Stimulated activated CD8-positive, alpha-beta memory T cell treated with anti-CD3 and anti-CD28 coated beads, Interleukin-4, amount 100 ng/mL, for 48 hours (primary cell): ENCODE measurements at places on chromosomes 6 and 20.

GRCh38 chr6:151413372-151414145 is 22.2 kb upstream of the ZBTB2 start:
- DNase-seq = peak; percentile 36

- no peak for DNase-seq
Measured at GRCh38 chr20:24382743-24383142, 86.7 kb upstream of the SYNDIG1 start.

- no peak for DNase-seq
Measured at GRCh38 chr20:39342463-39342862, 380.3 kb downstream of the DHX35 start.

DNA sequence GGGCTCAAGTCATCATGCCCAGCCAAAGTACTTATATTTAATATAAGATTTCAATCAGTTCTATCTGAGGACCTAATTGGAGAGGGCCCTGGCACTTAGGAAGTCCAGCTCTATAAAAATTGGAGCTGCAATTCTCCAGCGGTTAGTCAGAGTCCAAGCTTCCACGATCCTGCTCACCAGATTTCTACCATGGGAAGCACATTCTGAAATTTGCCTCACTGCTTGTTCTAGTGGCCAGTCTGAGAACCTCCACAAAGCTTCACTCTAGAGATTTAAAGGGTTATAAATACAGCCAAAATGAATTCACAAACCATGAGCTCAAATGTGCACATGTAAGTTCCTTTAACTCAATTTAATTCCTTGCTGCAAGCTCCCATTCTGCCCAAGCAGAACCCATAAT is 33.5 kb downstream of the PNLDC1 start:
- no peak for DNase-seq

- DNase-seq = no peak
Measured at GRCh38 chr6:29968905-29969304, 26.6 kb downstream of the HLA-A start.

GRCh38 chr20:57948180-57948955 is 238.6 kb upstream of the PMEPA1 start:
- no peak for DNase-seq

GRCh38 chr6:131949909-131950766 is 1.0 kb downstream of the CCN2 start:
- DNase-seq = peak; percentile 34

DNA sequence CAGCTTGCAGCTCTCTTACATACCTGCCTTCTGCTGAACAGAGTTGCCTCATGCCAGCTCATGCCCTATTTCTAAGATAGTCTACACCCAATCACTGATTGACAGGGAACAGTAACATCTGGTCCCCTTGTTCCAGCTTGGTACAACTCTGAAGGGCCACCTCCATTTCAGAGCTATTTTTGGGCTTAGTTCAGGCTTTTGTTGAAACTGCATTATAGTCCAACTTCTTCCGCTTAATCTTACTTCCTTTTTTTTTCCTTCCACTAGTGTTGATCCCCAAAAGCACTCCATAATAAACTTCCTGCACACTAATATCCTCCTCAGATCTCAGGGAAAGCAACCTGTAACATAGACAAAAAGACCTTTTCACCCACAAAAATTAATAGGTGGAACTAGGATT is 65.7 kb upstream of the TNFRSF21 start:
- DNase-seq = no peak

DNA sequence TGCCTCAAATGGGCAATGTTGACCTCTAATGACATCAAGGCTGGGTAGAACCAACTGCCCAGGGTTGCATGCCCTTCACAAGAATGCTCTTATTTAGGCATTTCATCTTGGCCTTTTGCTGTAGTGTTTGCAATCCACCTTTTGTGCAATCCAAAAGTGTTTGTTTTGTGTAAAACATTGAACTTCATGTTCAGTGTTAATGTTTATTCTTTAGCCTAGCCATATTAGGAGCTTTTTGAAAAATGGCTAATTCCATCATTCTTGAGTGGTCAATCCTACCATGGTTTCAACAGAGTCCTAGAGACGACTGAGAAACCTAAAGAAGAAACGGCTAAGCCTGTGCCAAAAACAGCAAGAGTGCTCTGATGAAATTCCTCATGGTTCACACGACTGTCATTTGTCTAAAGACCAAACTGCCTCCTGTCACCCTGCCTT is 279.6 kb upstream of the PRDM1 start:
- DNase-seq = no peak

DNA sequence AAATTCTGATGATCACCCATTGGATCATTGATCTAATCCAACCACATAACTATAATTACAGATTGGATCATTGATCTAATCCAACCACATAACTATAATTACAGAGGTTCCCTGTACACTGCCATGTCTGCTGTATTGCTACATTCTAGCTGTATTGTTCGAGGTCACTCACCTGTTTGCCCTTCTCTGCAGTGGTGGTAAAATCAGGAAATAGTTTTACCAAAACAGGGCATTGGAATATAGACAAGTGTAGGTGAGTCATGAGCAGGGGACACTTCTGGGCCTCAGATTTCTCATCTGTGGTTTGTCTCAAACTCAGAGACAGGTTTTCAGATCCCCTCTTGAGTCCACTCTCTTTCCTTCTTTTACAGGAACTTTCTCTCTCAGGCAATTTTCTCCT is 9.0 kb upstream of the AFDN start:
- no peak for DNase-seq

- DNase-seq = no peak
Measured at GRCh38 chr6:24831771-24832716, 33.3 kb upstream of the ARMH2 start.

DNA sequence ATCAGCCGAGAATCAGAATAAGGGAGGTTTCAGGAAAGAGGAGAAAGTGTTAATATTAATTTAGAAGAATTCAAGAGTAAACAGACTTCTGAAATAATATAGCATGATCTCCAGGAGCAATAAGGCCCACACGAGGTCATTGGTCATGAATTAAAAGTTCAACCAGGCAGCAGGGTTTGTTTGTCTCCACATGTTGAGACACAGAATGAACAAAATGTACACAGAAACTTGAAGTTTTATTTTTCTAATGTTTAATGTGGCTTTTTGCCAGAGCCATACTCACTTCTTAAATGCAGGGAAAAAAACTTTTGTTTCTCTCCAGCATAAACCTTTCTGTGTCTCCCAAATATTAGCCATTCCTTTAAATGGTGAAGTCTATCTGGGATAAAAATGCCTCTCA is 504.5 kb downstream of the HDGFL1 start:
- no peak for DNase-seq

DNA sequence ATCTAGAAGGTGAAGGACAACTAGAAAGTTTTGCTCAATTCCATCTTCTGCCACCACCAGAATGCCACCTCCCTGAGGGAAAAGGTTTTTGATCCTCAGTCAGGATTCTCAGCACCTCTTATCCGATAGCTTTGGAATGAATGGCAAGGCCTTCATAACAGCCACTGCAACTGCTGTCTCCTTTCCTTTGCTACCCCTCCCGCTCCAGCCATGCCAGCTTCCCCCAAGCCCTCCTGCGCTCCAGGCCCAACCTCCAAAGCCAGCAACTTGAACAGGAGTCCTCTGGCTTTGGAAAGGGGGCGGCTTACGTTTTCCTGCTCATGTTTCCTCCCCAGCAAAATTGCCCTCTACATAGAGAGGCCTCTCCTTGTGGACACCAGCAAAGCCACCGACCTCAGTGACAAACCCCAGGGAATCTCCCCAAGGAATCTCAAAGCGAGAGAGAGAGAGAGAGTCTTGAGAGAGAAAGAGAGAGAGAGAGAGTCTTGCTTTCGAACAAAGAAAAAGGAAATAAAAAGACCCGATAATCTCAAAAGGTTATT is 420 bp upstream of the BTN2A1 start:
- no peak for DNase-seq

- peak; percentile 23 for DNase-seq
Measured at GRCh38 chr6:193773-194310, 98.4 kb upstream of the DUSP22 start.

DNA sequence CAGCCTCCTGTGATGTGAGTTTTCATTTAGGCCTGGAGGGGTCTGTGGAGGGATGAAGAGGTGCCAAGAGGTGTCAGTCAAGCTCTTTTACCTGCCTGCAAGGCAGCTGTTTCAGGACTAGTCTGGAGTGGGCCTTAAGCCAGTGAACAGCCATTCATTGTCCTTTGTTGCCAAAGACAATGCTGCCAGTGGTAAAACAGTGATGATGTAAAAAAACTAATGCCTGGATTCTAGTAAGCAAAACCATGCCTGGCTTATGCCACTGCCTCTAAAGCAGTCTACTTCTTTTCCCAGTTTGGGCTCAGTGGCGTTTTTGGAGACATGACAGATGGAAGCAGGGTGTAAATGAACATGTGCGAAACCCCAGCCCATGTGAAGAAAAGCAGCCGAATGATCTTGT is 93.5 kb upstream of the KCNK16 start:
- DNase-seq = no peak

DNA sequence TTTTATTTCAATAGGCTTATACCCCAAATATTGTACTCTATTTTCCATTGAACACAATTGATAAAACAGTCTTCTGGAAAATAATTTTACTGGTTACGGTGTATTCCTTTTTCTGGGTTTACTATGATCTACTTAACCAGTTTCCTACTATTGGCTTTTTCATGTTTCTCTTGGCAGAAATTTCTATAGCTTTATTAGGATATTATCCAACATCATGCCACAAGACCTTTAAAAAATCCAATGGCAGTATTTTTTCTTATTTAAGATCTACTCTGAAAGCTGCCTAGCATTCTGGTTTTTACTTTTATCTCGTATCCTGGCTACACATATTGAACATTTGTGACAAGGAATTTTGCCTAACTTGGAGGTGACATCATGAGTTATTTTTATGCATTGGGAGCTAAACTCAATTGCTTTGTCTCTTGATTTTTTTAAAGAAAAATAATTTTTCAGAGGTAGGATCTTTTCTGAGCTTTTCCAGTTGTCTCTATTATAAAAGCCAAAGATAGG is 45.5 kb downstream of the SLC9A8 start:
- no peak for DNase-seq

- DNase-seq = no peak
Measured at GRCh38 chr6:39665861-39666260, 59.3 kb downstream of the KIF6 start.

GRCh38 chr6:87200469-87201175 is 45.3 kb downstream of the ZNF292 start:
- no peak for DNase-seq

- DNase-seq = no peak
Measured at GRCh38 chr6:18997375-18997826, 610.3 kb downstream of the RNF144B start.

GRCh38 chr6:90483116-90483839 is 103.6 kb downstream of the MAP3K7 start:
- DNase-seq = no peak

- DNase-seq = no peak
Measured at GRCh38 chr6:157281570-157281969, 41.7 kb downstream of the TMEM242 start.

DNA sequence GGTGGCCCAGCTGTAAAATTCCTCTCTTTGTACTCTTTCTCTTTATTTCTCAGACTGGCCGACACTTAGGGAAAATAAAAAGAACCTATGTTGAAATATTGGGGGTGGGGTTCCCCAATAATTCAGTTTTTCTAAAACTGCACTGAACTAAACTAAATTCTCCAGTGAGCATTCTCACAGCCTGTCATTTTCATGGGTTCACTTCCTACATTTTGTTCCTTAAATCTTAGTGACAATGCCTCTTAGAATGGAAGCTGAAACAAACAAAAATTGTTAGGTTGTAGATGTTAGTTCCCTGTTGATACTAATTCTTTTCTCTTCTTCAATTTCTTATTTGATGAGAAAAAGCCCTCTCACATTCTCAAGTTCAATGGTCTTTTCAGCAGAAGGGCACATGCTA is 35.8 kb upstream of the IFNGR1 start:
- no peak for DNase-seq

DNA sequence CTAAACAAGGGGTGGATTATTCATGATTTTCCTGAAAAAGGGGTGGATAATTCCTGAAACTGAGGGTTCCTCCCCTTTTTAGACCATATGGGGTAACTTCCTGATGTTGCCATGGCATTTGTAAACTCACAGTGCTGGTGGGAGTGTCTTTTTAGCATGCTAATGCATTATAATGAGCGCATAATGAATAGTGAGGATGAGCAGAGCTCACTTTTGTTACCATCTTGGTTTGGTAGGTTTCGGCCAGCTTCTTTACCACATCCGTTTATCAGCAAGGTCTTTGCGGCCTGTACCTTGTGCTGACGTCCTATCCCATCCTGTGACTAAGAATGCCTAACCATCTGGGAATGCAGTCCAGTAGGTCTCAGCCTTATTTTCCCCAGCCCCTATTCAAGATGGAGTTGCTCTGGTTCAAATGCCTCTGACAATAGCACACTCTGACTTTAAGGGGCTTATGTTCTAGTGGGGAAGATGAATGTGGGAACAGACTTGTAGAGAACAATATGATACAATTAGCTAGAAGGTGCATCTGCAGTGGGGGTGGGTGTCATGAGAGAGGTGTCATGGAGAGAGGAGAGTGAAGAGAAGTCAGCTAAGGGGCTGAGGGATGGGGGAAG is 4.2 kb upstream of the GPR31 start:
- DNase-seq = no peak

GRCh38 chr6:107841275-107841670 is 17.2 kb upstream of the SCML4 start:
- no peak for DNase-seq

DNA sequence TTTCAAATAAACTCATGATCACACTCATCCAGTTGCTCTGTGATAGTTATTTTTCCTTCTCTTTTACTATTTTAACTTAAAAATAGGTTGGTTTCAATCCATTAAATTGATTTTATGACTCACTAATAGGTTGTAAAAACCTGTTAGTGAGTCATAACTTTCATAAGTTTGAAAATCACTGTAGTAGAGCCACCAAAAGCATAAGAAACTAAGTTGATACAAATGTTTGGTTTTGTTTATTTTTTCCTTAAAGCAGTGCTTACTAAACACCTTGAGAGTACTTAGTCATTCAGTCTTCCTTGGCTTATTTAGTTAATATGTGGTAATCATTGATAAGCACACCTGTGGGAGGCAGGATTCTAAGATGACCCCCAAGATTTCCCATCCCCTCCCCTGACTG is 312.1 kb upstream of the MAN1A1 start:
- no peak for DNase-seq

GRCh38 chr6:164924674-164925073 is 384.7 kb downstream of the C6orf118 start:
- DNase-seq = no peak

DNA sequence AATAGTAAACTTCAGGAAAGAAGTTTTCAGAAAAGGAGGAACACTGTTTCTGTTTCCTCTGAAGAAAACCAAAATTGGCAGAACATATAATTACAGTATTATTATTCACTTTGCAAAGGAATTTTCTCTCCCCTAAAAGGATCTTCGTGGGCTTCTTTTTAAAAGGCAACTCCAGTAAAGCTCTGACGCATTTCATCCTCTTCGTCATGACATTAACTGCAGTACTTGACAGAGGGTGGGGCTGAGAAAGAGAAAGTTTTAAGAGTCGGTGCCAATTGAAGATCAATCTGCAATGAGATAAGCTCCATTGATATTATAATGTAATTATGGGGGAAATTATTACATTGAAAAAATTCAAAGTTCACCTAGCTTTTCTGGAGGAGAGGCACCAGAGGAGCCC is 75.8 kb downstream of the MYB start:
- DNase-seq = no peak

- no peak for DNase-seq
Measured at GRCh38 chr20:41018153-41018552, 10.5 kb upstream of the TOP1 start.
